ENCODE measurements at places on chromosomes 4 and X.

DNA sequence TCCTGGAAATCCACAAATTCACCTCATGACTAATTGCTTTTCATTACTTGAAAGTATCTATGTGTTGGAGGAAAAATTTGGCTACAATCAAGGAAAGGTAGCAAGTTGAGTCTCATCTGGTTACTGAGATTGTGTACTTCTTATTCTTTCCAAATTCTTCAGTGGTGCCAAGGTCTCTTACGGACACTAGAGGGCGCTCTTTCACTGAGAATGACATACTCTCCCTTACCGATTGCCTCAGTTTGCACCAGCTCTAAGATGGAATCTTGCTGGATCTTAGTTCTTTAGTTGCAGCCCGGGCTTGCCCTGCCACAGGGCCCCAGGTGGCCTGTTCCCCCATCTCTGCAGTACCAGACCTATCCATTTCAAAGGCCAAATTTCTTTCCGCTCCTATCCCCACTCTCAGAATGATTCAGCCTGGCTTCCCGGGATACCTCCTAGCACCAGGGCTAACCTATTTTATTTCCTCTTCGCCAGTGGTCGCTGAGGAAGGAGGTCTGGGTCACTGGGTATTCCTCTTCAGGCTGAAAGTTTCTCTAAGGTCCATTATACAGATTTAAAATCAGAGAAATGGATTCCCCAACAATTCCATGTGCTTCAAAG lies 24.6 kb upstream of the GPR50 start:
- peak; percentile 34 for DNase-seq

DNA sequence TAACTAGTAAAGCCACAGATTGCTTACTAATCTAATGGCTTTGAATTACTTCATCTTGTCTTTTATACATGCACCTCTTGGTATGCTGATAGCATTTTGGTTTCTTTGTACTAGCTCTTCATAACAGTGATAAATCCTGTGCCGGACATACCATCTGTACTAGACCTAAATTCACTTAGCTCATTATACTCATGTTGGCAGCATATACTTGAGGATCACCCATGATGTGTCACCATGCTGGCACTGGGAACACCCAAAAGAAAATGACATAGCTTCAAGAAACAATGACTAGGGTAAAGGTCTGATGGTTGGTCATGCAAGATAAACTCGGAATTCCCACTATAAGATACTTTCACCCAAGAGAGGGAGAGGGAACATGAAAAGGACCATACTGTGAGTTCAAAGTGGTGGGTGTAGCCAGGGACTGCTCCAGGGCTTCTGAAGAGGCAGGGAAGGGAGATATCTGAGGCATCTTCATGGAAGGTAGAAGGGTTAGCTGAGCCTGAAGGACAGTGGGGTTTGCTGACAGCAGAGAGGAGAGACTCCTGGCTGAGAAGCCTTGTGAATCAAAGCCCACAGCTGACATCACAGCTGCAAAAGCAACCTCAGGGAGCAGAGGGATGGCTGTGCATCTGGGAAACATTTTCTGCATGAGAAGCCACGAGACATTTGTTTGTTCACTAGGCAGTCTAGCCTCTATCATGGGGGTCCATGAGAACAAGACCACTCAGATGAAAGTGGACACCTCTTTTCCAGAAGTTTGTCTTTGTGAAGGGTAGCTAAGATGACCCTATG lies 314.2 kb downstream of the RAB28 start:
- DNase-seq: no peak

DNA sequence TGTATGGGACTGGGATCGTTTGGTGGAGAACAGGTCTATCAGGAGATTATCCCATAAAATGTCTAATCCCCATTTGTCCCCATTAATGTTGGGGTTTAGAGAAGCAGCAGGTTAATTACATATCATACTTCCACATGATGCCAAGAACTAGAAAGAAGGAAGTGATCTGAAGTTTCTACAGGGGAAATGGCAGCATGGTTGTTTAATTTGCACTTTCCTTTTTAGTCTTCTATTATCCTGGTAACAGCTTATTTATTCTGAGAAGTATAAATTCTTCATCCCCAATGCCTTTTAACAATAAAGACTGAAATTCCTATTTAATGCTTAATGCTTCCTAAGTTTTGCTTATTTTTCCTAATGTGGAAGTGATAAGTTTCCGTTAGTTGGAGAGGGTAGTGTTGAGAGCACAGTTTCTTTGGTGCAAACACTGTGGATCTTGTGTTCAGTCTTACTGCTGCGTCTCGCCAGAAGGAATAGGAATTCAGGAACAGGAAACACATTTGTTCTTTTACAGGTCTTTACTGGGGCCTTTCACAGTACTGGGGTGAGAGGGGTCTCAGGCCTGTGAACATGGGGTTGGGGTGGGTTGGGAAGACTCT lies 59.5 kb upstream of the TADA2B start:
- no peak for DNase-seq

DNA sequence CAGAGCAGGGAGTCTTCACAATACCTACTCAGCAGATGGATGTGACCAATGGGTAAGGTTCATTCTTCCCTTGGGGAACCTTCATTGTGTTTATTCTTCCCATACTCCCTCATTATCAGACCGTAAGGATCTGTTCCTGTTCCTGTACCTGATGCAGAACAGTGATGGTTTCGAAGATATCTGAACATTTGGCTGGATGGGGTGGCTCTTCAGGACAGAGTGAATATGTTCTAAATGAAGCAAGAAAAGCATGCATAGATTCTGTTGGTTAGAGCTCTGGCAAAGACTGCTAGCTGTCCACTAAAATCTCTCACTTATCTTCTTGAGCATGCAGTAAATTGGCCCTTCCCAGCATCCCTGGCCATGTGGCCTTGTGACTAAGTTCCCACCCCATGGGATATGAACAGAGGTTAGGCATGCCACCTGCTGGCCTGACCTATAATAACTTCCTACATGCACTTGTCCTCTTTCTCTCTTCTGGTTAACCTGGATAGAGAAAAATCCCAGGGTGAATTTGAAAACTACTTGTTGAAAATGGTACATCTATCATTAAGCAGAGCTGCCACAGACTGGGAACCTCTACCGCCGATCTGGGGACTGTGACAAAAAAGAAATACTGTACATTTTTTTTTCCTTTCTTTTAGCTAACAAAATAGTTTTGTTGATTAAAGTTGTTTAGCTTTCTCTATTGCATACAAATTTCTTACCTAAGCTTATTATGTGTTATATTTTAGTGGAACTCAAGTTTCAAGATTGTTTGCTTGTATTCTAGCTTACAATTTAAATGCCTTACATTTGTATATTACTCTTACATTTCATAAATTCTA lies 60.0 kb upstream of the BANK1 start:
- DNase-seq: peak; percentile 31

DNA sequence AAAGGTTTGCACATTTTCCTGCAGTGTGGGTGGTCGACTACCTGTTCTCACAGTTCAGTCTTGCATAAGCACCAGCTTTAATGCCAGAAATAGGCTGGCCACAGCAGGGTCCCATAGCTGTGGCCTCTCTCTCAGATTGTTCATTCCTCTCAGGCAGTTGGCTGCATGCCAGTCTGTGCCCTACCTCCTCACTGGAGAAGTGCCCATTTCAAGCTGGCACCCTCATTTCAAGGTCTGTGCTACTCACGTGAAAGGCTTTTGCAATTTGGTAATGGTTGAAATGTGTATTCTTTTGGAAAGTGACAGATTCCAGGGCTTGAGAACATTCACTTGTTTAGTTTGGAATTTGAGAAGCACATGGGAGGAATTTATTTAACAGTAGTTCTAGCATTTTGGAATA lies 28.9 kb upstream of the MTMR1 start:
- no peak for DNase-seq

GRCh38 chr4:101339332-101339731 lies 8.0 kb downstream of the PPP3CA start:
- no peak for DNase-seq

DNA sequence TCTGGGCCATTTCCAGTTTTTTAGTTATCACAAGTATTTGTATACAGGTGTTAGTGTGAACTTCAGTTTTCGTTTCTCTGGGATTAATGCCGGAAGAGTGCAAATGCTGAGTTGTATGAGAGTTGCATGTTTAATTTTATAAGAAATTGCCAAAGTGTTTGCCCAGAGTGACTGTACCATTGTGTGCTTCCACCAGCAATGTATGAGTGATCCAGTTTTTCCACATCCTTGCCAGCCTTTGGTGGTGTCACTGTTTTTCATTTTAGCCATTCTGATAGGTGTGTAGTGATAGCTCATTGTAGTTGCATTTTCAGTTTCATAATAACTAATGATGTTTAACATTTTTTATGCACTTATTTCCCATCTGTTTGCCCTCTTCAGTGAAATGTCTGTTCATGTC lies 18.4 kb downstream of the PLS3 start:
- DNase-seq: no peak

- no peak for DNase-seq
Measured at GRCh38 chrX:40152741-40153344, 55.1 kb upstream of the BCOR start.

- DNase-seq: no peak
Measured at GRCh38 chr4:187558391-187558790, 437.2 kb upstream of the ZFP42 start.

- no peak for DNase-seq
Measured at GRCh38 chr4:81498551-81499099, 26.9 kb upstream of the RASGEF1B start.

GRCh38 chr4:168857546-168858314 lies 152.3 kb downstream of the CBR4 start:
- DNase-seq: no peak

DNA sequence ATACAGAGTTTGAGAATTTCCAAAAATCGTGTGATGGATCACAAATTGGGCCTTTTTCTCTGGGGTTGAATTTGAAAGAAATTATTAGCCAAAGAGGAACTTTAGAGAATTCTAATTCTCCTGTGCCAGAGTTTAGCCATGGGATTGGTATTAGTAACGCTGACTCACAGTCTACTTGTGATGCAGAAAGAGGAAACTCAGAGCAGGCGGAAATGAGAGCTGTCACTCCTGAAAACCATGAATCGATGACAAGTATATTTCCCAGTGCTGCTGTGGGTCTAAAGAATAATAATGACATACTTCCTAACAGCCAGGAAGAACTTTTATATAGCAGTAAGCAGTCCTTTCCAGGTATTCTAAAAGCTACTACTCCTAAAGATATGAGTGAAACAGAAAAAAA lies 64.9 kb downstream of the N4BP2 start:
- no peak for DNase-seq

GRCh38 chrX:41314881-41315280 lies 19.1 kb upstream of the DDX3X start:
- DNase-seq: no peak

DNA sequence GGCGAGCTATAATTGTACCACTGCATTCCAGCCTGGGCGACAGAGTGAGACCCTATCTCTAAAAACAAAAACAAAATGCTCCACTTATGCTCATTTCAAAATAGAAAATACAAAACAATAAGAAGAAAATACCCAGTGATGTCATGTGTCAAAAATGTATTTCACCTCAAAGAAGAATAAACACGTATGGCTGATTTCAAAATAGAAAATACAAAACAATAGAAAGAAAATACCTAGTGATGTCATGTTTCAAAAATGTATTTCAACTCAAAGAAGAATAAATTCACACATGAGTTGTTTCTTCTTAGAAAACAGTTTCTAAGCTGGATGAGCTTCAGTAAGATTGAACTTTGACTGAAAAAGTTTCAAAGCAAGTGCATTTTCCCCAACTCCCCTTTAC lies 20.3 kb upstream of the PDCL2 start:
- DNase-seq: no peak

DNA sequence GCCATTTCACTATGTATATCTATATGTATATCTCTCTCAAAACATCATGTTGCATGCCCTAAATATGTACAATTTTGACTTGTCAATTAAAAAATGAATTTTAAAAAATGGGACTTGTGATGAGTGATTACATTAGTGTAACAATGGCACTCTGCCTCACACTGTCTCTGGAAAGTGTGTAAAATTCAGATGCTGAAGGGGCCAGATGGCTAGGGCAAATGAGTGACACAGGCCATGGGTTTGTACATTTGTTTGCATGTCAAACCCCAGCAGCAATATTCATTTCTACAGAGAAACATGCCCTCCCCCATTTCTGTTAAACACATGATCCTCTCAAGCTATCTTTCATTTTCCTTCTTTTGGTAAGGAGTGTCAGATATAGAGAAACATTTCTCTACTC lies 8.1 kb downstream of the SCARB2 start:
- no peak for DNase-seq

GRCh38 chrX:20666331-20666730 lies 399.6 kb upstream of the RPS6KA3 start:
- DNase-seq: no peak

GRCh38 chr4:173855015-173855414 lies 325.0 kb upstream of the HAND2 start:
- DNase-seq: no peak

- DNase-seq: no peak
Measured at GRCh38 chr4:100187781-100188180, 2.5 kb downstream of the DDIT4L start.
